Nucleus accumbens (tissue), 56 donors: ENCODE measurements at places on chromosomes 7 and 10.

GRCh38 chr10:44706745-44707144 lies 204.4 kb upstream of the TMEM72 start:
- no peak for DNase-seq

- DNase-seq: no peak
Measured at GRCh38 chr10:122321960-122322359, 50.9 kb downstream of the BTBD16 start.

DNA sequence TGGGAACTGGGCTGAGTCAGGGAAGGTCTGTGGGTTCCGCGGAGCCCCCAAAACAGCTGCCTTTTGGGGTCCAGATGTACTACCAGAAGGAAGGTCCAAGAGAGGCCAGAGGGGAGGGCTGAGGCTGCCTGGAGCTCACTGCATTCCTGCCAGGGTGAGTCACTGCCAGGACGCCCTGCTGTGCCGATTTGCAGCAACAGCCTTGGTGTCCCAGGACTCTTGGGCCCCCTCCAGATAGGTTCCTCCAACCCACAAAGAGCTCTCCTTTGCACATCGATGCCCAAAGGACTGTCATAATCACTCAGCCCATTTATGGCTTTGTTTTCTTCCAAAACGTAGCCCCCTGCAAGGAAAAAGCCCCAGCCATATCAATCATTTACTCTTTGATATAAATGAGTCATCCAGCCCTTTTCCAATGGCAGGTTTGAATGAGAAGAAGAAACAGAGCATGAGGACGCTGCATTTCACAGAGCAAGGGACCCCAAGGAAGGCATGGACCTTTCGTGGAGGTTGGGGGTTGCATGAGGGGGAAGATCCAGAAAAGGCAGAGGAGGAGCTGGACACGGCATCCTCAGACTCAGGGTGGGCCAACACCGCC lies 32.2 kb upstream of the COL13A1 start:
- DNase-seq: no peak

GRCh38 chr10:118958984-118959925 lies 70.3 kb upstream of the NANOS1 start:
- no peak for DNase-seq

DNA sequence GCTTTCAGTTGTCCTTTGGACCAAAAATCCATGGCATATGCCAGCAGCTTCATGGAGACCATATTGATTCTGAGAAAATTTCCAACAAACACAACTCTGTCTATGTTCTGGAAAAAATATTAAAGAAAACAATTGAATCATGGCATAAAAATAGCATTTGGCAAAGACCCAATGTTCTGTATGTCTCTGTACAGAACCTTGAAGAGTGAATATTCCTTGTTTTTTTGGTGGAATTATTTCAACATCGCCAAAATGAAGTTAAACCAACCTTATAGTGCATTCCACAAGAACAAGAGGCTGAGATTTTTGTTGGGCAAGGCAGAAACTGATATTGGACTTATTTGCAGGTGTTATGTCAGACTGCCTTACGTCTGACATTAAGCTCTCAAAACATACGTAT lies 53.3 kb upstream of the SLC16A12 start:
- DNase-seq: no peak

DNA sequence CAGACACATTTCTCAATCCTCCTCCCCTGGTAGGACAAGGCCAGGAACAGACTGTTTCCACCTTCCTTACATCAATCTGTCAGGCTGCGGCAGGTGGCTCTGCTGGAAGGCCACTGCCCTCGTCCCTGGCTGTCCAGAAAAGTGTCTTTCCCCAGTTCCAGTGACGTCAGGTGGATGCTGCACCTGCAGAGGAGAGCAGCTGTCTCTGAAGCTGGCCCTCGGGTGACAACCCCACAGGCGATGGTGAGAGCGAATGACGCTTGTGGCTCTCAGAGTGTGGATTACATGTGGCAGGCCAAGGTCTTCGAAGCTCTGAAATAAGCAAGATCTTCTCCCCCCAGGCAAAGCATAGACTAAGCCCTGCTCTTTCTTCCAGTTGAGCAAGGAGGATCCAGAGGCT lies 146.9 kb upstream of the RET start:
- no peak for DNase-seq

- DNase-seq: no peak
Measured at GRCh38 chr10:50653758-50654157, 30.0 kb upstream of the SGMS1 start.

DNA sequence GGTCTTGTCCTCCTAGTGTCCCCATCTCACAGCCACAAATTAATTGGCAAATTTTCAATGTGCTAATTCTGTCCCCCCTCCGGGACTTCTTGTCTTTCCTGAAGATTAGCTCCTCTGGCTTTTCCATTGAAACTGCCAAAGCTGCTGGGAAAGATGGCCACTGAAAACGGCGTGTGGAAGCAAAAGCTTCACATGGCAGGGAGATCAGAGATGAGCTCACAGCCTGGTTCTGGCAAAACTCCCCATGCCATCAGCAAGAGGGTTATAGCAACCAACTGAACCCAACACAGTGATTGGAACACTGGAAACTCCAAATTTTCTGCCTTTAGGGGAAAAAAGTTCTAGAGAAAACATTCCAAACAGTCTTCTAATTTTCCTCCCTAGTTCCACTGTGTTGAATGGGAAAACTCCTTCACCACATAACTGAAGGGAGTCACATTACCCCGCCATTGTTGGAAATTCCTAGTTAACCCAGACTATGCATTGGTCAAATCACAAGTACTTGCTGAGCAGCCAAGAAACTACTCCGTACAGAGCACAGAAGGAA lies 37.0 kb downstream of the NRAP start:
- no peak for DNase-seq

DNA sequence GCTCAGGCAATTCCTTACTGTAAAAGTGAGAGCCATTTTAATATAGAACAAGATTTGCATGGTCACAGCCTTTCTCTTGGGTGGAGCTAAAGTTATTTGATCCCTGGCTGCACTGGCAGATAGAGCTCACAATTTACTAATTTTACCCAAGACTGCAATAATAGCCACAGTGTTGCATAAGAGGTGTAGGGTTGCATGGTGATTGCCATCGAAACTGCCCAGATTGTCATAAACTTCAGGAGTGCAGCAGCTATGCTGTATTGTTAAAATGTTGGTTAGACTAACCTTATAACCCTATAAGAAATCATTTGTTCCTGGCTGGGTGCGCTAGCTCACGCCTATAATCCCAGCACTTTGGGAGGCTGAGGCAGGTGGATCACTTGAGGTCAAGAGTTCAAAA lies 50.0 kb downstream of the VCL start:
- no peak for DNase-seq

DNA sequence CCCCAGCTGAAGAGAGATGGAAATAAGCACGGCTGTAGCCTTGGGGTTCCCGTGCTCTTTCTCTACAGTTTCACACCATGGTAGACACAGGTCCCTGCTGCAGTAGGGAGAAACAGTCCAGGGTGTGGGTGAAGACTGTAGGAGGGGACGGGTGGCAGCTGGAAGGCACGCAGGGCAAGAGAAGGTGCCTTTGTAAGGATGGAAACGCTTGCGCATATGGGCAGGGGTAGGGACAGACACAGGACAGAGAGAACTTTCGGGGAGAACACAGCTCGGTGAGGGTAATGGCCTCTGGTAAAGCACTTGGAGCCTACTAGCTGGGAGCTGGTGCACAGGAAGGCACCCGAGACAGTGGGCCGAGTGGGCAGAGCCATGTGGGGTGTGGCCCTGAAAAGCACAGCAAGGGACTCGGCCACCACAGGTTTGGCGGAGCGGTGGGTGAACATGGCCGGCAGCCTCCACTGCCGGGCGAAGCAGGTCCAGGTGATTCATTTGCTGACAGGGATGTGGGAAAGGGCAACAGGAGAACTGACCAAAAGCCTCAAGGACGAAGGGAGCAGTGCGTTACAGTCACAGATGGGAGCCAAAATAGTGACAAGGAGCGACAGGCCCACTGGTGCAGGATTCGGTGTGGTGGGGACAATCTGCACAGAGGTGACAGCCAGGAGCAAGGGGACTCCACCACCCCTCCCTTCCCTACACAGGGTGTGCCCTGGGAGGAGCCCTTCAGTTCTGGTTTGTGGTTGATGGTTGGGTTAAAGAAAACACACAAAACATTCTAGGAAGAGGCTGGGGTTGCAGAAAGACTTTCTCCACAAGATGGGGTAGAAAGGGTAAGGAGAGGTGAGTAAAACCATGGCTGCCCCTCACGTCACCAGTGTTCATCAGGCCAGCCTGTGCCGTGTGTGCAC lies 97.1 kb downstream of the VOPP1 start:
- no peak for DNase-seq

DNA sequence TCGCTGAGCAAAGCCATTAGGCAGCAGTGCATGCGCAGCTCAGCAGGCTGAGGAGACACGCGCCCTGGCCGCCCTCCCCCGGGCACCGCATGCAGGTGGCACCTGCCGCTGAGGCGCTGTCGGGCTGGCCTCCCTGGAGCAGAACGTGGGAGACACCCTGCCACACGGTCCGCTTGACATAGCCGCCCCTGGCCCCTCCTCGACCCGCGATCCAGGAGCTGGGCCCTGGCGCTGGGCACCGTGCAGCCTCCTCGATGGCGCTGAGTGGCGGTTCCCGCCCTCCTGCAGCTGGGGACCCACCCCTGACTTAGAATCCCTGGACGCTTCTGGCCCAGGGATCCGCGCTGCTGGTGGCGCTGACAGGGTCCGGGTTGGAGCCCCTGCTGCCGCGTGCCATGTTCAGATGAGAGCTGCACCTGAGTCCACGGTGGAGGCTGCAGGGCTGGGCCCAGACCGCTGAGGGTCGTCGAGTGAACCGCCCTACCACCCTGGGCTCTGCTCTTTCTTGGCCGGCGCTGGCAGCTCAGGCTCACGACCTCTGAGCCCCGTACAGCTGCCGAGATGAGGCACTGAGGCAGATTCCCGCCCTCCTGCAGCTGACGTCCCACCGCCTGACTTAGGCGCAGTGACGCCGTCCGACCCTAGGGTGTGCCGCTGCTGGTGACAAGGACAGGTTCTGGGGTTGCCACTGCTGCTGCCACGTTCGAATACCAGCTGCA lies 116.8 kb downstream of the OR13A1 start:
- DNase-seq: no peak

DNA sequence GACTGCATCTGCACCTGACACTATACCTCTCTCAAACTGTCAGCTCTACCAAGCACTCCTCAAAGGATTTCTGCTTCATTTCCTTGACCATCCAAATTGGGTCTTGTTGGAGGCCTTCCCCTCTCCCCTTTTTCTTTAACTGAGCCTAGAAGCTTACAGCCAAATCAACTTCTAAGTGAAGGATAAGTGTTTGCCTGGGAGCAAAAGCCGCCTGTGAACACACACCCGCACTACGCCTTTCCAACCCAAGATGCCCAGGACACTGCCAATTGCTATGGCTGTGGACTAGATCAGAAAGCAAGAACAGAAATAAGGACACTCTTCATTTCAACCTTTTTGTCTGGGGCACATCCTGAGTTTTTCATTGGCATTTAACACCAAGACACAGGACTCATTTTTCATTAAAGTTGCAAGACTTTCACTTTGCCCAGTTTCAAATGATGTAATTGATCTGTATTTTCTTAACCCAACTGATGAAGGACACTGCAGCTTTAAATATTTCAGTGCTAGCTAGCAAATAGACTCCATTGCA lies 52.8 kb downstream of the CPEB3 start:
- no peak for DNase-seq

GRCh38 chr7:119761776-119762175 lies 511.2 kb upstream of the KCND2 start:
- DNase-seq: no peak

- no peak for DNase-seq
Measured at GRCh38 chr10:13388478-13389230, 40.6 kb upstream of the SEPHS1 start.

DNA sequence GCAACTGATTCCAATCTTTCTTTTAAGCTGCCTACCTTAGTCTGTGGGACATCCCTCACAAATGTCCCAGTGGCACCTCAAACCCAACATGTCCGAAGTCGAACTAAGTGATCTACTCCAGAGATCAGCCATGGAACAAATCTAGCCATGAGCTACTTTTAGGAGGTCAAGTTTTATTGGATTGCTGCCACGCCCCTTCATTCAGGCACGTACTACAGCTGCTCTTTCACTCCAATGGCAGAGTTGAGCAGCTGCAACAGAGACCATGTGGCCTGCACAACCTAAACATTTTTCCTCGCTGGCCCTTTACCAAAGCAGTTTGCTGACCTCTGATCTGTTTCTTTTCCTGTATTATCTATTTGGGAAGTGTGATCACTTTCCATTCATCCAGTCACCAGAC lies 192.4 kb upstream of the CDCA7L start:
- DNase-seq: no peak

DNA sequence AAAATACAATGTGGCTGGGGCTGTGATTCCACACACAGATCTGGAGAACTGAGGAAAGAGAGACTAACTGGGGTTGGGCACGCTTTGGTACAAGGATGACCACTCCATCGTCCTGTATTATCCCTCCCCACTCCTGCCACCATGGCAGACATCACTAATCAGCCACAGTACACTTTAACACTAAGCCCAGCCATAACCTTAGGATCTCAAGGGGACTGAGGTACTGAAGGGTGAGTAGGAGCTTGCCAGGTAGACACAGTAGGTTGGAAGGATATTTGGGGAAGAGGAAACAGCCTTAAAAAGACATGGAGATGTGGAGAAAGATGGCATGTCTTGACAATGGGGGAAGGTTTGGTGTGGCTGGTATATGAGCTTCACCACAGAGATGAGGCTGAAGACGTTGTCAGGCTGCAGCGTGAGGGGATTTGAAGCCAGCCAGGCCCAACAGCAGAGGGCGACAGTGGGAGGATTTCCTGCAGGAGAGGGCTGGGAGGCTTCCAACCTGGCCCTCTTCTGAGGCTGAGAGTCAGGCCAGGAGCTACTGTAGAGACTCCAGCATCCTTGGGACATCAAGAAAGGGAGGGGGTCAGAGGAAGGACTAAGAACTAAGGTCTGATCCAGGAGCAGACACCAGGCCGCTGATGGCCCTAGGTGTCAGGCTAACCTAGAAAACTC lies 58.6 kb upstream of the COL13A1 start:
- DNase-seq: peak; percentile 17

- DNase-seq: no peak
Measured at GRCh38 chr7:89770161-89770560, 384.1 kb upstream of the STEAP1 start.

DNA sequence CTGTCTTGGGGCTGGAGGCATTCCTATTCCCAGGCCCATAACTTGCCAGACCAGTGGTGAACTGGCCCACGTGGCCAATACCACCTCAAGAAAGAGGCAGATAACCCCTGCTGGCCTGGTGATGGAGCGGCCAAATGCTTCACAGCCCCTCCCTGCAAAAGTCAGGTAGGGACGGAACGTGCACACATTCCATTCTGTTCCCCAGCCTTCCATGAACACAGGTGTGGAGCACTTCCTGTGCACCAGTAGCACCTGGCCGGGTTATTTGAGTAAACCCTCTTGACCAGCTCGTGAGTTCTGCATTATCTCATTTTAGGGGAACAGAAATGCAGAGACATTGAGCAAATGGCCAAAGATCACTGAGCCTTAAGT lies 134.4 kb downstream of the SH3PXD2A start:
- DNase-seq: no peak

DNA sequence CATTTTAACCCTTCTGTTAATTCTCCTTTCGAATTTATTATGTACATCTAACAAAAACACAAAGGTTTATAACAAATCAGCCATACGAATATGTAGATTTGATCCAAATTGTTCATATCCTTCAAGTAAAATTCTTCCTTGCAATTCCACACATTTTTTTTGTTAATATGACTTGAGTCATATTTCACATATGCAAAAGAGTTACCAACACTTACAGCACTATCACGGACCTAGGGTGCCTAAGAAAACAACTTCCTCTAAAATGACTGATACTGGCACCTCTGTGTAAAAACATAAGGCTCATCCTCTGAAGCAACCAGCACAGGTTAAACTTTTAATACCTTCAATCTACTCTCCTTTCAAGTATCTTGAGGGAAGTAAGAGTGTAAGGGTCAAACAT lies 451.8 kb downstream of the SEMA3D start:
- no peak for DNase-seq

- no peak for DNase-seq
Measured at GRCh38 chr7:29322023-29322712, 127.6 kb downstream of the CHN2 start.
